ENCODE measurements at places on chromosomes 3 and 15.
A peak's percentile ranks its signal among the peaks of the same experiment; 100 is the strongest.

DNA sequence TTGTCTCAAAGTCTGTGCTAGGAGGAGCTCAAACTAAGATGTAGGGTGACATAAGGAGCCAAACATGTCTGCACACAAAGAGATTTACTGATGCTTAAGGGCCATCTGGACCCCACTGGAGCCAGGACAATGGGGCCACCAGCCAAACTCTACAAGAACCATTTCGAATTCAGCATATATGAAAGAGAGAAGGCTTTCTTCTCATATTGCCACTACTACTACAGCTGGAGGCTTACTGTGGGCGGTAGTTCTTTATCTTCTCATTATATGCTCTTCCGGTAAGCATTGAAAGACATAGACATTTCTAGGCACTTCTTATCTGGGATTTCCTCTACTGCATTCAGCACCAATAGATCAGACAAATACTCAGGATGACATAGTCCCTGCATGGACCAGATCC, 404.4 kb upstream of the PROK2 start:
- no peak for DNase-seq

- DNase-seq: no peak
These were observed 27.9 kb downstream of the KY start for GRCh38 chr3:134622806-134623365.

DNA sequence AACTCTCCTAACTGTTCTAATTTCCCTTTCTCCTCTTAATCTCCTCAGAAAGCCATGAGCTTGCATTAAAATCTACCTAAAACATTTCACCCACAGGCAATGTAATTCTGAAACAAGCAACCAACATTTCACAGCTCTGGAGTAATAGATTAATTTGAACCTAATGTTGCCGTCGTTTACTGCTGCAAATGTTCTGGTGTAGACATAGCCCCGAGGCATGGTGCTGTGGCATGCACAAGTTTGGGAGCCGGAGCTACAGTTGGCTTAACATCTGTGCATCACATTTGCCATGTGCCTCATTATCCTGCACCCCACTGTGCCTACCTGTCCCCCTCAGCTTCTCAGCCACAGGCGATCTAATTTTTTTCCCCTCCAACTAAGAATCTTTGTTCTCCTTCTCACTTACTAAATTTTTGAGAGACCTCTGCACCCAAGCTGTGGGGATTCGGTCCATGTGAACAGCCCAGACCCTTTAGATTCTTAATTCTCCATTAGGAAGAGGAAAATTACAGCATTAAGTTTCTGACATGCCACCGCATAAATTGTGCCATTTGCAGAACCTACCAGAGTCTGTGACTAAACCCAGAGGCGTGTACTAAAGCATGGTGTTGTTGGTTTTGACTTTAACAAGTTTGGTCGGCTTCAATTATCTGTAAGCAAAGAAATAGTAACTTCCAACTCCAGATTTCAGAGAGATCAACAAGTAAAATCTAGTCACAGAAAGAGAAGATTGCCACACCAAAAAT, 419.2 kb downstream of the MECOM start:
- no peak for DNase-seq

DNA sequence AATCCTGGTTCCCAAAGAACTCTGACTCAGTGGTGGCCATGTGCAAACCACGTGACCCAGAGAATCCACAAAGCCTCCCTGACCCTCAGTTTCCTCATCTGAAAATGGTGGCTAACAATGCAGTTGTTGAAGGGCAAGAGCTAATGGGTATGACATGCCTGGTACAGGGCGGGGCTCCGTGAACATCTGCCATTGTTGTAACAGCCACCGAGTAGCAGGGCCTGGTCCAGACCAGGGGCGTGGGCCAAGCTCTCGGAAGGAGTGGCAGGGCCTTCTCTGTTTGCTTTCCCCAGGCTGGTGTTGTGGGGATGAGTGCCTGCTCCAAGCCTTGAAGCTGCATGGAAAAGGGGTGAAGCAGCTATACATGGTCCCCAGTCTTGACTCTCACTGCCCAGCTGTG, 13.4 kb downstream of the MAPKAPK3 start:
- no peak for DNase-seq

DNA sequence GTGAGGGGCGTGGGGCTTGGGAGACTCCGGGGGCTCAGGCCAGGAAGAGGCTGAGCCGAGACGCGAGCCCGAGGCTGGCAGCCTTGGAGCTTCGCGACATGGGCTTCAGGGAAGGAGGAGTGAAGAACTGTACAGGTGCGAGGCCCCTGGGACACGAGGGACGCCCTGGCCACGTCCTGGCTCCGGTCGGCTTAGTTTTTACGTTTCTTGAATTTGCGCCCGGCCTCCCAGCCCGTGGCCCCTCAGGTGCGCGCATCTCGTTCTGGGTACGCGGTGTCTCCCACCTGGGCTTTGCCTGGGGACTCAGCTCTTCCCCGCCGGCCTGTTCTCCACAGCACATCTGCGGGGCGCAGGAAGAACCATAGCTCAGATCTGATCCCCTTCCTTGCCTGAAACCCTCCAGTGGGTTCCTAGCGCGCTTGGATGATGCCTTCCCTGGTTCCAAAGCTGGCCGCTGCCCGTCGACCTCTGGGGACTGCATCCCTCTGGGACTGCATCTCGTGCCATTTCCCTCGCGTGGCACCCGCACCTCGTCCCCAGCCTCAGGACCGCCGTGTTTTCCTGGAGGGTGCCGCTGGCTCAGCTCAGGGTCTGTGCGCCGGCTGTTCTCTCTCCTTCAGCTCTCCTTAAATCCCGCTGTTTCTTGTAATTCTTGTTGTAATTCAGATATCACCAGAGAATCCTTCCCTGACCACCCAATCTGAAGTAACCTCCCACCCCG, 614 bp downstream of the CHCHD6 start:
- DNase-seq: no peak

GRCh38 chr3:147886879-147887278, 477.7 kb downstream of the ZIC1 start:
- no peak for DNase-seq

DNA sequence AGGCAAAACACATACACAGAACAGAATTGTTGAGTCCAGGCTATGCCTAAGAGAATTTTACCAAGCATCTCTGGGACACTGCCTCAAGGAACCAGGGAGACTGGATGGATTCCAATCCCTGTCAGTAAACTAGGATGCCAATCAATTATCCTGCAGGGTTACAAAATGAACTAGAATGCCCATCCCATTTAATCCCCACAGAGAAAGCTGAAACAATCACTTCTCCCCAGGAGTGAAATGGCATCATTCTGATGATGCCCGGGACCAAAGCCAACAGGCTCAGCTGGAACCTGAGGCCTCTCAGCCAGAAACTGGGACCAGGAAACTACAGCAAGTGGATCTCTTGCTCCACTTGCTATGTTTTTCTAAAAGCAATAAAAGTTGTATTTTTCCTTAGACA, 130.0 kb upstream of the TJP1 start:
- no peak for DNase-seq

GRCh38 chr3:123147754-123148535, 53.8 kb upstream of the SEC22A start:
- no peak for DNase-seq

DNA sequence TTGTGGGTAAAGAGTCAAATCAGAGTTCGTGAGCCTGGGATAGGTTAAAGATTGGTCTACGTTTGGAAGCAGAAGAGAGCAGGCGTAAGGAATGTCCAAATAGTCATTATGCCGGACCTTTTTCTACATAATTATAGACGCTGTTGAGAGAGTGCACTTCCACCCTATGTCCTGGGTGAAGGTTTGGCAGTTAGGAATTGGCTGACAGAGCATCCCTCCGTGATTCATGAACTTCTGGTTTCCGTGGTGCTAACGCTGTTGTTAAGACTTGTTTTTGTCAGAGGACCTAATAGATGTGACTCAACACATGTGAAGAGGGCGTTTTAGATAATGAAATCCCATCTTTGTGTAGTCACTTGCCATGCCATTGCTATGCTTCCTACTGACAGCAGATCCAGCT, 1.1 kb downstream of the EAF1 start:
- DNase-seq: peak; percentile 41

DNA sequence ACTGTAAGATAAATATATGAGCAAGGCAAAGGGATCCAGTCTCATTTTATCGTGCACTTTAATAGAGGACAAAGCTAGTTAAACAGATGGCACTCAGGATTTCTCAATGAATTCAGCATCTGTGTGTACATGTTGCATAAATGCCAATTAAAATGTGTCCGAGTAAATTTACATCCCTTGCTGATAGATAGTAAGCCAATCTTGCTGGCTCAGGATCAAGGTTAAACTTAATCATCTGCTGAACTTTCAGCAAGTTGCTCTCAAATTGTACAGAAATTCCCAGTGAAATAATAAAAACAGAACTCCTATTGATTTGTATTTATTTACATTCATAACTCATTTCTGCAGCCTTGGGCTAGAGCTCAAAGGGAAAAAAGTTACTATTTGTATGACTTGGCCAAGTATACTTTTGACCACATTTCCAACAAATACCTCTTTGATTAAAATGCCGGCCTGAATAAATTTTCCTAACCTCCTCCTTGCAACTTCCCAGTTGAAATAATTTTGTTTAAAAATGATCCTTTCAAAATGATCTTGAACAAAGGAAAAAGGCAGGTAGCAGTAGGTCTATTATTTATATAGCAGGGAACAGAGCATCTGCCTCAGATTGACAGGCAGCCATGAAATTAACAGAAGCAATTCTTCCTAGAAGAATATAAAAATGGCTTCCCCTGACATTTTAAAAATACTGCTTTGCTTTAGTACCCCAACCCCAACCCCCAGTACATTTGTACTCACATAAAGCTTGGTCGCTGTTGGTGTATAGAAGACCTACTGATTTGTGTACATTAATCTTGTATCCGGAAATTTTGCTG, 1001.9 kb downstream of the ROBO1 start:
- DNase-seq: no peak

DNA sequence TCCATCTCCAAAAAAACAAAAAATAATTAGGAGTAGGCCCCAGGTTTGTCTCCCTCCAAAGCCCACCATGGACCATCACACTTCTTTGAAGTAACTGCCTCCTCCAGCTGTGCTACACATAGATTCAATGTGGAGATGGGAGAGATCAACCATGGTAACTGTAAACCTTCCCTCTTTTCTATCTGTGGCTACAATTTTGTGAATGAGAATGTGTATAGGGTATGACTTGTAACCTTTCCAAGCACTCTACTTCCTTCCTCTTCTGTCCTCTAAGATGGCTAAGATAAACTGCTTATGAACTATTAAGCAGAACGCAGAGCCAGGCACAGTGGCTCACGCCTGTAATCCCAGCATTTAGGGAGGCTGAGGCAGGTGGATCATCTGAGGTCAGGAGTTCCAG, 55.5 kb upstream of the ATP11B start:
- no peak for DNase-seq

- peak; percentile 32 for DNase-seq
These were observed 37.7 kb downstream of the TM4SF4 start for GRCh38 chr3:149512073-149512782.

DNA sequence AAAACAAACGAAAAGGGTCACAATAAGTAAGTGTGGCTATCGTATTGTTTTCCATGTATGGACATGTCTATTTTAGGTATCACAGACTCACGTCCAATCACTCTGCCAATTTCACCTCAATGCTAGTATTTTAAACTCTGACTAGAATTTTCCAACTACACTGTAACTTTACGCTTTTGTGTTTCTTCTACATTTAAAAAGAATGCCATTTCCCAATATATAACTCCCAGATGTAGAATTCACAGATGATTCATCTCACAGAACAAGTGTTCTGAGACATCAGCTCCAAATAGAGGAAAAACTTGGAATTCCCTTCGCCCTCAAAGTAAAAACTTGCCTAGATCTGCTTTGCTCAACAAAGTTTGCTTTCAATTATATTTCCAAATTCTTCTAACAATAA, 14.2 kb downstream of the LRIG1 start:
- DNase-seq: no peak

DNA sequence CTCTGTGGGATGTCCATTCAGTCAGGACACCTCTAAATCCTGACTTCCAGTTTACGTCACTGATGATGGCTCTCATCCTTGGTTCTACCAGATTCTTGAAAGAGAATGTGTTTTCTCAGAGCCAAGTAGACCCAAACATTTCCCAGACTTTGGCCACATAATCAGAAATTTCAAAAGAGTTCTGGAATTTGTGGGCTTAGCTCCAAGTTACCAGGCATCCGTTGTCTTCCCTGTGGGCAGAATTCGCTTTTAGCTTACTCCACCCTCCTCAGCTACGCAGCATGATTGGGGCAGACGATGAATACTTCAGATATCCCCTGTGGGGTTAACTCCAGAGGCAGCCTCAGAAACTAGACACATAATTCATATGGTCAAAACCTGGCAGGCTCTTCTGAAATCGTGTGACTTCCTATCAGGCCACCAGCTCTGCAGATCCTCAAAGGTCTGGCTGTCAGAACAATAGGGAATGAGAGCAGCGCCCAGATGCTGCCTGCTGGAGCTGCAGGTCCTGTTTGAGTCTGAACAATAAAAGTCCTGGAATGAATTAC, 30.6 kb downstream of the CRTC3 start:
- no peak for DNase-seq

DNA sequence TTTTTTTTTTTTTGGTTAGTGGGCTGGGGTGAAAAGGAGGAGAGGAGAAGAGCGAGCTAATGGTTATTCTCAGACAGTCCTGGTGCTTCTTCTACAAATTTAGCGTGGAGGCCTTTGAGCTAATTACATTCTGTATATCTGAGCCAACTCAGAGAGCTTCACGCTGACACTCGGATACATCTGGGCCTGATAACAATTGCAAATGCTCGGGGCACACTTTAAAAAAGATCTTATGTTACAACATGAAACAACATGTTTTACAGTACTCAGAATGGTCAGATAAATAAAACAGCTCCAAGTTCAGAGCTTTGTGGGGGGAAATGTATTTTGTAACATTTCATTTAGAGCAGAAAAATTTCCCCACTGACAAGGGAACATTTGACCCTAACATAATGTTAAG, 966.9 kb upstream of the NR2F2 start:
- DNase-seq: no peak

DNA sequence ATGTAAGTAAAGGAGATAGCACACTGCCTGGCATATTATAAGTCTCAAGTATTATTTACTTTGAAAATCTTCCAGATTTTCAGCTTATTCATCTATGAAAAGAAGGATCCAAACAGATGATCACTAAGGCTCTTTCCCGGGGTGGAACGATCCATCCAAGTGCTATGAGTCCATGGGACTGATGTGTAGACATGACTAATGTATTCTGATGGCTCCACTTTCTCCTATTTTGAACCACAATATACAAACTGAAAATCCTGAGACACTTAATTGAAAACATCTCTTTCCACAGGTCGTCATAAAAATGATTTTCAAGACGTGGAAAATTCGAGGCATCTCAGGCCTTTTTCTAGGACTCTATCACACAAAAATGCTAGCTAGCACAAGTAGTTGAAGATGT, 33.4 kb upstream of the CHRM5 start:
- DNase-seq: no peak

- no peak for DNase-seq
These were observed 162.2 kb downstream of the LPP start for GRCh38 chr3:188316021-188316722.

DNA sequence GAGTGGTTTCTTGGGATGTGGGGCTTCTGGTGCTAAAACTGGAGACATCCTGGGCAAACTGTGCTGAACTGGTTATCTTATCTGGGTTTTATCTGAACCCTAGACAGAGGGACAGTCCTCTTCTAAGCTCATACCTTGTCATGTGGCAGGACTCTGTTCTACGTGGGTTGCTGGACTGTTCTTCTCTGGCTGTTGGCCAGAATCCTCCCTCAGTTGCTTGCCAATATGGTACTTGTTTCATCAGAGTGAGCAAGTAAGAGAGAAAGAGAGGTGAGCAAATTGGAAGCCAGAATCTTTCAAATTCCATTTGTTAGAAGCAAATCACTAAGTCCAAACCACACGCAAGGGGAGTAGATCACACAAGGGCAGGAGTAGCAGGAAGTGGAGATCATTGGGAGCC, 291.5 kb upstream of the TBL1XR1 start:
- DNase-seq: no peak
